ENCODE measurements at places on chromosomes 2 and 18.

- DNase-seq: peak; percentile 85
Observed at GRCh38 chr18:76801567-76802505, 20.5 kb upstream of the ZNF236 start.

GRCh38 chr2:79585701-79586433 lies 73.0 kb downstream of the CTNNA2 start:
- DNase-seq: peak; percentile 38

DNA sequence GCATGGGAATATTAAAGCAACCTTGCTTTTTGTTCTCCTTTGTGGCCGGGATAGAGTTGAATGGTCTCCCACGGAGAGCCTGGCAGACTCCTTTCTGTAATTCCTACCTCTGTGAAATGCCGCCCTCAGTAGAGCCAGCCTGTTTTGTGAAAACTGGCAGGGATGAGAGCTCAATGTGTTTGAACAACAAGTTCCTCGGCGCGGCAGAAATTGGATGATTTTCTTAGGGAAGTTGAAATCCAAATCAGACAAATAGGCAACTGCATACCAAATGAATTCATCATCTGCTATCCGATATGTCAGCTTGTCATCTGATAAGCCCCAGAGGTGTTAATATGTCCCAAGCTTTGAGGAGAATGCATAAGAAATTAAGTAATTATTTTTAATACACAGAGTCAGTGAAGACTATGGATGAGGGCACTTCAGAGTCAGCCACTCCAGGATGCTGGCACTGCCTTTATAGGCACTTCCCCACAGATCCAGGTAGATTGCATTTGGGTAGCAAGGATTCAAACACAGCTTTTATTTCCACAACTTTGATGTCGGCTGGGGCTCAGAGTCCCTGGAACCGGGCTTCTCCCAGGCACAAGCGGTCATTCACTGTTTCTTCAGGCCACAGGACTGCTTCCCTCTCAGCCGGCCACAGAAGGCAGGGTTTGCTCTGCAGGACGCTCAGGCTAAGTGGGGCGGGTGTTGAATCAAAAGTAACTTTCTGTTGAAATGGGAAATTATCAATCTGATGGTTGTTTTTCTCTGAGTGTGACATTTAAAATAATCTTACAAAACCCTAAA lies 82.8 kb upstream of the REV1 start:
- DNase-seq: peak; percentile 60

GRCh38 chr2:238527565-238527964 lies 100.8 kb downstream of the ASB1 start:
- DNase-seq: no peak

GRCh38 chr2:101983928-101984327 lies 7.8 kb upstream of the IL1R2 start:
- DNase-seq: no peak

Data from endodermal cell (in vitro differentiated cells).